ENCODE measurements at places on chromosomes 4 and X. TPM values are rescaled to one million over a fixed set of nuclear protein-coding genes. Genes with fewer than 3 reads are reported as not detected.
A peak's percentile ranks its signal among the peaks of the same experiment; 100 is the strongest.

The TEC gene
- 0.97 TPM for total RNA-seq

GRCh38 chrX:38857736-38858523 is 56.7 kb downstream of the MID1IP1 start:
- DNase-seq, result no peak

DNA sequence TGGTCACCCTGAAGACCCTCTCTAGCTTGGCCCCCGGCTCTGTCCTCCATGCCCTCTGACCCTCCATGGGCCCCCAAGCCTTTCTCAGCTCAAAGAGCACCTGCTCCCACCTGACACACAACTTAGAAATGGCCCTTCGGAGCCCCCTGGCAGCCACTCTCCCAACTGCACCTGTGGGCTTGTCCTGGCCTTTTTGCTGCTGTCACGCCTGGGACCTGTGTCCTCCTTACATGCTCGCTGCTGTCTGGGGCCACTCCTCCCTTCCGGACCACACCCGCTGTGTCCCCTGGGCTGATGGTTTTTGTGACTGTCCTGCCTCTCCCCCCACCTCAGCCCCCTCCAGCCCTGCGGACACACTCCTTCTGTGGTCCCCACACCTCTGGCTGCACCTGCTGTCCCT is 106.2 kb upstream of the AFAP1 start:
- no peak for DNase-seq

The TLL1 gene
- 1.4 TPM for total RNA-seq

GRCh38 chr4:74934016-74934831 is 1.3 kb downstream of the PARM1 start:
- DNase-seq, result peak; percentile 42

- no peak for DNase-seq
These were observed 126.2 kb downstream of the SORBS2 start for GRCh38 chr4:185685804-185686203.

The TMEM156 gene
- total RNA-seq, result 2.7 TPM

DNA sequence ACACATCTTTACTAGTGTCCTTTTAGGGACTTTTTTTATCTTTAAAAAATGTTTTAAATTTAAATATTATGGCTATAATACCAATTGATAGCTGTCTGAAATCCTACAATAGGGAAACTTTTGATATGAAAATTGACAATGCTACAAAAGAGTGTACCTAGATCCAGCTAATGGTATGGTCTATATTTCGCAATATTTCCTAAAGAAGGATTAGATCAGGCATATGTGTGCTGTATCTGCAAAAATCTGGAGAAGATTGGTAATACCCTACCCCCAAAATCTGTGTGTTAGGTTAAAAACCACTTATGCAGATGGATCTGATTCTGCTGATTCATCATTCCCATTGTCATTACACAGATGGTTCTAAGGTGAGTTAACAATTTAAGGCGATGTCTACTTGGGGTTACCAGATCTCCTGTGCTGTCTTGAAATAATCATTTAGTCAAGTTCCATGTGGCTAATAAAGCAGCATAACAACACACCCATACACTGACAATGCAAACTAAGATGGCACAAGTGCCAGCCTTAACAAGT is 137.1 kb downstream of the GASK1B start:
- no peak for DNase-seq

GRCh38 chrX:108439961-108440696 is 491 bp downstream of the COL4A5 start:
- DNase-seq, result peak; percentile 55

DNA sequence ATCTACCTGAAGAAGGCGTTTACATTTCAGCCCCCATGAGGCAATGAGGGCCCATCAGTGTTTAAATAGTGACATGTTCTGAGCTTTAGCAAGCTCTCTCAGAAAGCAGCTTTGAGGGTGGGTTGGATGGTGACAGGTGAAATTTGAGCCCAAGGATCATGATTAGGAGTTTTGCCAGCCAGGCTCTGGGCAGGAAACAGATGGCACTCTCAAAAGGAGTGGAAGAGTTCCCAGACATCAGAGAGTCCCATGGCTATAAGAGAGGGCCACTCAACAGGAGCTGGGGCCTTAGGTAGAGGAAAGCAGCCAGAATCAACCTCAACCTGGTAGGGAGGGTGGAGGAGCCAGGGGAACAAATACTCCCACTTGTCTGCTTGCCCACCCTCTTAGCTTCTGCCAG is 499.8 kb downstream of the MID1IP1 start:
- DNase-seq, result no peak

GRCh38 chr4:173337463-173337862 is 3.3 kb upstream of the HMGB2 start:
- no peak for DNase-seq

- no peak for DNase-seq
These were observed 11.0 kb upstream of the SH3BP2 start for GRCh38 chr4:2781911-2782310.

GRCh38 chr4:38344929-38345328 is 319.1 kb upstream of the KLF3 start:
- DNase-seq, result no peak

GRCh38 chr4:86730310-86730709 is 118.9 kb downstream of the SLC10A6 start:
- DNase-seq, result no peak

GRCh38 chrX:129091097-129091496 is 432.2 kb downstream of the SMARCA1 start:
- DNase-seq, result no peak

DNA sequence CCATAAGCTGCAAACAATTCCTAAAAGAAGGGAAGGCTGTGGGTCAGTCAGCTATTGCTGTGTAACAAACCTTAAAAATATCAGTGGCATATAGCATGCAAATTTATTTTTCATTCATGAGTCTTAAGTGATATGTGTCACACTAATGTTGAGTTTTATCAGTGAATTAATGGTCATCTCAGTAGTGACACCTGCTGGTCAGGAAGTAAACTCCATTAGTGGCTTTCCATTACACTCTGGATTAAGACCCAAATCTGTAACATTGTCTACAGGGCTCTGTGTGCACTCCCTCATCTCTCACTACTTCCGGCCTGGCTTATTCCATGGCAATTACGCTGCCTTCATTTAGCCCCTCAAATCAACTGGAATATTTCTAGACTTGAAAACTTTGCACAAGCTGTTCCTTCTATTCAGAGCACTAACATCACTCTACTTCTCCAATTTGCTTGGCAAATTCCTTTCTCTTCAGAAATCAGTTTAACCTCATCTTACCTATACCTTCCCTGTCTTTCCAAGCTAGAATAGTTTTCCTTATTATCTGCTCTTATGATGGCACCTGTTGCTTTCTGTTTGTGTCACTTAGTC is 217.3 kb upstream of the TAPT1 start:
- peak; percentile 47 for DNase-seq

- DNase-seq, result peak; percentile 93
These were observed 5.0 kb downstream of the TACC3 start for GRCh38 chr4:1726146-1726934.

- DNase-seq, result no peak
These were observed 60.9 kb downstream of the ARHGEF38 start for GRCh38 chr4:105613306-105613705.
